SK-MEL-5 (cell line): ENCODE measurements at places on chromosomes 6 and 20. TPM values are rescaled to one million over a fixed set of nuclear protein-coding genes. Genes with fewer than 3 reads are reported as not detected.
A peak's percentile ranks its signal among the peaks of the same experiment; 100 is the strongest.

KHDRBS2 gene
- total RNA-seq, result 0.08 TPM in 1 of 2 replicates, not detected in the other

GRCh38 chr6:108764580-108764950 lies 83.7 kb upstream of the ARMC2 start:
- peak; percentile 86 for DNase-seq

GRCh38 chr6:140537834-140538705 lies 1163.6 kb upstream of the CITED2 start:
- DNase-seq, result peak; percentile 74

GRCh38 chr6:148846778-148847761 lies 100.2 kb downstream of the UST start:
- DNase-seq, result no peak

GRCh38 chr20:19986419-19986818 lies 30.7 kb upstream of the NAA20 start:
- no peak for DNase-seq

DNA sequence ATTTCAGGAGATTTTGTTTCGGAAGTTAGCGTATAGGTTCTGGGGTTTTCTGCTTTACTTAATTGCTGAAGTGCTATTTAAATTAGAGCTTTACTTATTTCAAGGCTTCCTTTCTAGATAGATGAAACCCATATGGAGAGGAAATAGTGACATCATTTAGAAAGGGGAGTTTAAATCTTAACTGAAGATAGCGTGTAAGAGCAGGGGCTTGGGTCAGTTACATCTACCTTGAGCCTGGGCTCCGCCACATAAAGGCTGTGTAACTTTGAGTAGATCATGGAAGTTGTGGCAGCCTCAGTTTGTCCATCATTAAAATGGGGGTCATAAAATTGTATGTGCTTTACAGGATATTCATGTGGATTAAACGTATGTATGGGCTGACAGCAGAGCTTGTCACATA lies 4.7 kb downstream of the CDS2 start:
- DNase-seq, result no peak
